ENCODE measurements at places on chromosomes 4 and X. TPM values are rescaled to one million over a fixed set of nuclear protein-coding genes. Genes with fewer than 3 reads are reported as not detected.

GRCh38 chrX:11757719-11758399, at the start of gene MSL3:
Gene MSL3 (plus strand): TSS chrX:11758237. CDS start chrX:11758264, 27 bp downstream.
- no peaks in the 10 kb centered on the region for H3K4me1 ChIP-seq
- H3K36me3 ChIP-seq = peaks cover 7% of the 10 kb centered on the region
- H3K27me3 ChIP-seq = no peaks in the 10 kb centered on the region
- H3K4me3 ChIP-seq = peak within 1 kb of the TSS; percentile 73

GRCh38 chr4:6660430-6660829, 19.9 kb downstream of the MRFAP1 start:
- H3K27me3 ChIP-seq = no peaks in the 10 kb centered on the region
- no peak overlapping the region for H3K4me3 ChIP-seq
- H3K27ac ChIP-seq = no peak overlapping the region
- no peaks in the 10 kb centered on the region for H3K36me3 ChIP-seq

GRCh38 chr4:10023806-10024205, 2.5 kb upstream of the SLC2A9 start:
- peak overlapping the region; percentile 18 for H3K27ac ChIP-seq
- no peaks in the 10 kb centered on the region for H3K36me3 ChIP-seq
- H3K4me3 ChIP-seq = no peak overlapping the region
- no peak for DNase-seq

DNA sequence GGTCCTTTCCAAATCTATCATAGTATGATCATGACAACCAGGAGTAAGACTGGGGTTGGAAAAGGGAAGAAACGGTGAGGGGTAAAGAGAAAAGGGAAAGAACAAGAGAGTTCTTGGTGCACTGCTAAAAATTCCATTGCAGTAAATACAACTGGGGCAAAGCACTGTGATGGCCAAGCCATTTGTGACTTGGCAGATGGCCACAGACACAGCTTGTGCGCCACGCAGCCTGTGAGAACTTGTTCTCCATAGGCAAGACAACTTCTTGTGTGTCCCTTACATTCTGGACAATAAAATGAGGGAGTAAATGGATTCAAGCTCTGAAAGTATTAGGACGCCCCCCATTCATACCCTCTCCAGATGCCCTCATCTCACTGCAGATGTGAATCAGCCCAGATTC, 10.9 kb downstream of the MFAP3L start:
- H3K27me3 ChIP-seq = no peaks in the 10 kb centered on the region
- H3K4me1 ChIP-seq = no peaks in the 10 kb centered on the region
- H3K27ac ChIP-seq = peak overlapping the region; percentile 6

Gene DDIT4L
- total RNA-seq = 4.8 TPM

Gene SHROOM2
- 7.5 TPM for total RNA-seq

Gene NUDT10
- not detected for total RNA-seq

Gene ASB12
- total RNA-seq = not detected

Gene CRMP1
- 1.9 TPM for total RNA-seq

Gene PLP2
- 51.6 TPM for total RNA-seq

Gene ATOH1
- total RNA-seq = not detected

All from ascending aorta (tissue), 2 donors.